ENCODE measurements at places on chromosomes 2 and 18.

DNA sequence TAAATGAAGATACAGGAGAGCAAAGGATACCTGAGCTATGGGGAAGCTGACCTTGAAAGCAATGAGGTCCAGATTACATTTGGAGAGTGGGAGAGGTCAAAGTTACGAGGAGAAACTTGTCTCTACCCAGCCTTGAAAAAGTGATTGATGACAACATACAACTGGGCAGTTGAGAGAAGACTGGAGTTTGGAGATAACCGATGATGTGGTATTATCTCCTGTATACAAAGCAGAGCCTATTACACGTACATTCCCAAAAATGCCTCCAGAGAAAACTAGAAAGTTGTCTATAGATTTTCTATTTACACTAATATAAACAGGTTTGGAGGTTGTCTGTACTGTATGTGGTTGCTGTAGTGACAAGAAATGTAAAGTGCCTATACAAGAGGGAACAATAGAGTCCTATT, 28.3 kb downstream of the ARL5A start:
- DNase-seq, result no peak

- DNase-seq, result peak; percentile 12
These were observed 35.1 kb downstream of the TANC1 start for GRCh38 chr2:159003555-159003954.

DNA sequence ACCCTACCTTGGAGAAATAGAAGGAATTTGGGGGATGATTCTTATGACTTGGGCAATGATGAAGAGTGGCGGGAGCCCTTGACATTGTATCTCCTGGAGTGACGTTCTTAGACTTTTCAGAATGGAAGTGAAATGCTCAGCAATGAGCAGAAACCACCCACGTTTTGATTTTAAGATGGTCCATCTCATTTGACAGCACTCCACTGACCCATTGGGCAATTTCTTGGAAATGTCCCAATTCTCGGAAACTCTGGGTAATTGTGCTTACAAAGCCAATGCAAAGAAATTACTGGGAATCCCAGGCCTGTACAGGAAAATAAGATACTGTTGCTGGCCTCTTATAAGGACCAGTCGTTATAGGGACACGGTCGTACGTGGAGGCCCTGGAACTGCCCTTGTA, 170.0 kb upstream of the COPS8 start:
- DNase-seq, result no peak

DNA sequence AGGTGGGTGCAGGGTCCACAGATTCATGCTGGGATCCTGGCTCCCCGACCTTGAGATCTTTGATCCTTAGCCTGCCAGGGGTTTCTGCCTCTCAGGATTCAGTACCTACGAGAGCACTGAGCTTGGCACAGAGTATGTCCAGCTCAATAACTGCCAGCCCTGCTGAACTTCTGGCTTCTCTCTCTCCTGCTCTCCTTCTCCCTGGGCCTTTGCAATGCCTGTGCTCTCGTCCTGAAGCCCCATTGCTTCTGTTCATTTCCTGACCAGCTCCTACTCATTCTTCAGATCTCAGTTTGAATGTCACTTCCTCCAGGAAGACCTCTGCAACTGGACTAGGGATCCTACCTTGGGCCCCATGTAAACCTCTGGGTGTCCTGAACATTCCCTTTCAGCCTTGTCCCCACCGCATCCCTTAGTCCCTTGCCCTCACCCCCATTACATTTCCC, 113.8 kb upstream of the HAAO start:
- DNase-seq, result no peak

GRCh38 chr18:75178376-75178775, 30.6 kb downstream of the PTGR3 start:
- no peak for DNase-seq

DNA sequence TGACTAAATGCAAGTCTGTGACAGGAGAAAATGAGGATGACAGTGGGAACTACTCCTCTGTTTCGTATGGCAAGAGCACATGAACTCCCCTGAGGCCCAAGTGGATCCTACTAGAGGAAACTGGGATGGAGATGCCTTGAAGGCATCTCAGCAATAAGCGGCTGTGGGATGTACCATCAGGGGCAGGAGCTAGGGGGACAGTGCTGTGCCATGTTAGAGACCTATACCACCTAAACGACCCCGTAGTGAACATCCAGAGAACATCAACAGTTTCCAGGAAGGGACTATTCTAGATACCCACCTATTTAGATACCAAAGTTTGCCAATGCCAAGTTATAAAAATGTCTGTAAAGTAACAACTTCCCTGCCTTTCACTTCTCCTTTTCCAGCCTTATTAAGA, 860.8 kb upstream of the ACVR2A start:
- DNase-seq, result no peak

DNA sequence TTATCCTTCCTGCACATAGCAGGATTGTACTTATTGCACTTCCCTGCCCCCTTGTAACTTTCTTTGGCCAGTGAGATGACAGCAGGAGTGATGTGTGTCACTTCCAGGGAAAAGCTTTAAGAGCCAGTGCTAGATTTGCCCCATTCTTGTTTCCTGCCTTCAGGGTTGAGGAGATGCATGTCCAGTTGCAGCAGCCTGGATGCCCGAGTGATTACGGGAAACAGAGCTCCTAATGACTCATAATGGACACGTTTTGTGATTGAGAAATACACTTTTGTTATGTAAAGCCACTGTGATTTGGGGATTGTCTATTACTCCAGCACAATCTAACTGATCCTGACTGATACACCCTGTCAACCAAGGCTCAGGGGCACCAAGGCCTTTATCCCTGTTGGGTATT, 5.0 kb upstream of the TET3 start:
- no peak for DNase-seq

- no peak for DNase-seq
These were observed 528.8 kb downstream of the CPS1 start for GRCh38 chr2:211085056-211085680.

DNA sequence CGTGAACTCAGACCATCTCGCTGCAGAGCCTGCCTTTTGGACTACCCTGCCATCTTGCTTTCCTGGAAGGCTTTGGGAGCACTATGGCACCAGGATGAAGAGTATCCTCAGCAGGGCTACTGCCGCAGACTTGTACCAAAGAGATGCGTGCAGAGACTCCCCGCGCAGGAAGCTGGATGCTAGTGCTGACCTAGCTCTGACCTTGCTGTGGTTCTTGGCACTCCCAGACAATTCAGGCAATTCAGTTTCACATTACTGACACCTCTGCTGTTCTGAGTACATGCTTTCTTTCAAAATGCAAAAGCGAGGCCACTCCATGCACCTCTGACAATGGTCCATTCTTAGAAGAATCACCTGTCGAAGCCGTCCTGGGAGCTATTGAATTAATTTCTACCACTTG, 251.5 kb upstream of the MEX3C start:
- DNase-seq, result no peak

DNA sequence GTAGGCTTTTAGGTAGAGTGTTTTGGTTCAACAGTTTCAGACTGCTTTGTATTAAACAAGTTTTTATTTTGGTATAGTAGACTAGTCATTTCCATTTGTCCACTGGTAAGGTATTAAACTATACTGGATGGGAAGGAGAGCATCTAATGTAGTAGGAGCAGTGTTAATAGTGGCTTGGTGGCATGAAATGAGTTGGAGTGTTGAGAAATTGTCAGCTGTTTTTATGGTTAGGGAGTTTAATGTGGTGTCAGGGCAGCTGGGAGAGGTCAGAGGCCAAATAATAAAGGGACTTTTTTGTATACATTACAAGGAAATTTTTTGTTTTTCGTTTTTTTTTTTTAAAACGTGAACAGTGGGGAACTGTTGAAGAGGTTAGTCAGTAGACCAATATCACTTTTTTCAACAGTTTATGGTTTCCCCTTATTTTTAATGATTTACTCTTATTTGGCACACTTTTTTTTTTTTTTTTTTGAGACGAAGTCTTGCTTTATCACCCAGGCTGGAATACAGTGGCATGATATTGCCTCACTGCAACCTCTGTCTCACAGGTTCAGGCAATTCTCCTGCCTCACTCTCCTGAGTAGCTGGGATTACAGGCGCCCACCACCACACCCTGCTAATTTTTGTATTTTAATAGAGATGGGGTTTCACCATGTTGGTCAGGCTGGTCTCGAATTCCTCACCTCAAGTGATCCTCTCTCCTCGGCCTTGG, 21.2 kb downstream of the ACTR3 start:
- no peak for DNase-seq

- no peak for DNase-seq
These were observed 123.3 kb upstream of the KYNU start for GRCh38 chr2:142754182-142754581.

DNA sequence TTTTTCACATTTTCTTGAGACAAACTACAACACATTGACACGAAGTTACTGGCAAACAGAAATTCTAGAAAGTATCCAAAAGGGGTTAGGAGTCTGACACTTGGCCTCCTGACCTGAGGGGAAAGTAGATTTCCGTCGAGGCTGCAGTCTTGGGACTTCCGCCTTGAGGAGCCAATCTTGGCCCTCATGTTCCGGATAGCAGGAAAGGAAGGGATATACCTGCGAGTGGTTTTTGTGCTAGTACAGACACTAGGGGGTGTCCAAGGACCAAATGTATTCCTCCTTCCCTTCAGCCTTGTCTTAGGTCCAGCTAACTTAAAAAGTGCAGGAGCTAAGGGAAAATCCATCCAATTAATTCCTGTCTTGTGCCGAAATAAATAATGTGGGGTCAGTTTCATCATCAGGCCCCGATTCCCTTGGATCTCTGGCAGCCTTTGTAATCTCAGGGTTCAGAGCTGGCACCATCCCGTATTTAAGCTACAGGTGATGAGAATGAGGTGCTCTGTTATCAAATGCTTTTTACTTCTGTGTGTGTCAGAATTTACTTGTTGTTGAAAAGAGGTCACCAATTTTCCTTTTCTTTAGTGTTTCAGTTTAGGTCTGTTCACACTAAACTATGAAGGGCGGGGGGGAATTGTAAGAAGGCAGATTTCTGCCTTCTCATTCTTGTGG, 330.2 kb upstream of the FANCL start:
- peak; percentile 16 for DNase-seq

- DNase-seq, result no peak
These were observed 448 bp downstream of the IMPA2 start for GRCh38 chr18:11981543-11982366.

DNA sequence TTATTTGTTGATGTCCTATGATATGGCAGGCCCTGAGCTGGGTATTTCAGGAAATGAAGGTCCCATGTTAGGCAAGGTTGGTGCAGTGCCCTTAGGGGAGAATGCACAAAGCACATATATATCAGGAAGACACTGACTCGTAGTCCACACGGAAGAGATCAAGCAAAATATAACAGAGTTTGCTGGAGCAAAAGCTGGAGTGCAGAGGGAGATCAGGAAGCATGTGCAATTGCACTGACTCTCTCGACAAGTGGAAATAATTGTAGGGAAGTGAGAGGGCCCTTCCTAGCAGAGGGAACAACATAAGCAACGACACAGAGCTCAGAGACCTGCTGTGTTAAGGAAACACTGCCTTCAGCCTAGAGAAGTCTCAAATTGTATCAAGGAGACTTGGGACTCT, 4.2 kb downstream of the ZNF385B start:
- no peak for DNase-seq

DNA sequence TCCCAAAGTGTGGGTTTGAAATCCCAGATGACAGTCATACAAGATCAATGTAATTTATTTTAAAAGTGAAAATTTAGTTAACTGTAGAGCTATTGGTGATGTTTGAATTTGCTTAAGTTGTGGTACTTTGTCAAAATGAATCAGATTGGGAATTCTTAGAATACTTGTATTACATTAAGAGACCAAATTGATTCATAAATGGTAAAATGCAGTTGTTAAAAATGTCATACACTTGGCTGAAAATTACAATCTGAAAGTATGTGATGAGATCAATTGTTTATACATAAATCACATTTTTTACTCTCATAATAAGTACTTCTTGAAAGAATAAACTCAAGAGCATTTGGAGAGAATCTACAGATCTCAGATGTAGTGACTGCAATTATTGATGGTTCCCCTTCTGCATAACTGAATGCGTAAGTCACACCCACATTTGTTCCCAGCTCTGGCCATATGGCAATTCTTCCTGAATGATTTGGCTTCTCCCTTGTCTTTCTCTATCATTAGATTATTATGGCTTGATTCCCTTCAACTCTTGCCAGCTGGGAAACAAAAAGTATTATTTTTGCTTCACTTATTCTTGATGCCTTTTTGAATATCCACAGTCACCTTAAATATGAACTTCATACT, 558.5 kb downstream of the CPS1 start:
- DNase-seq, result no peak

GRCh38 chr2:183243758-183244157, 119.5 kb downstream of the NUP35 start:
- DNase-seq, result no peak

DNA sequence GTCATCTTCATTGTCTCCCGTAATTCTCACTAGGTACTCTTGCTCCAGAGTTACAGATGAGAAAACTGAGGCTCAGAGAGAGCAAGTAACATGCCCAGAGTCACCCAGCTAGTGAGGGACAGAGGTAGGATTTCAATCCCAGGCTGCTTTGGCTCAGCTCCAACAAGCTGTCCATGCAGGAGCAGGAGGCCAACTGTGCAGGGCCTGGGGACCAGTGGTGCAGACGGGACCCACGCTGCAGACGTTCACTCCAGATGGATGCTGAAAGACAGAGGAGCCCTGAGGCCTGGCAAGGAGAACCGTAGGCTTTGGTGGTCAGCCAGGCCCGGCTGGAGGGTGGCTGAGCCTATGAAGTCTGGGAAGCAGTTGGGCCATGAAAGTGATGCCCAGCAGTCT, 102.6 kb downstream of the MCFD2 start:
- DNase-seq, result no peak

DNA sequence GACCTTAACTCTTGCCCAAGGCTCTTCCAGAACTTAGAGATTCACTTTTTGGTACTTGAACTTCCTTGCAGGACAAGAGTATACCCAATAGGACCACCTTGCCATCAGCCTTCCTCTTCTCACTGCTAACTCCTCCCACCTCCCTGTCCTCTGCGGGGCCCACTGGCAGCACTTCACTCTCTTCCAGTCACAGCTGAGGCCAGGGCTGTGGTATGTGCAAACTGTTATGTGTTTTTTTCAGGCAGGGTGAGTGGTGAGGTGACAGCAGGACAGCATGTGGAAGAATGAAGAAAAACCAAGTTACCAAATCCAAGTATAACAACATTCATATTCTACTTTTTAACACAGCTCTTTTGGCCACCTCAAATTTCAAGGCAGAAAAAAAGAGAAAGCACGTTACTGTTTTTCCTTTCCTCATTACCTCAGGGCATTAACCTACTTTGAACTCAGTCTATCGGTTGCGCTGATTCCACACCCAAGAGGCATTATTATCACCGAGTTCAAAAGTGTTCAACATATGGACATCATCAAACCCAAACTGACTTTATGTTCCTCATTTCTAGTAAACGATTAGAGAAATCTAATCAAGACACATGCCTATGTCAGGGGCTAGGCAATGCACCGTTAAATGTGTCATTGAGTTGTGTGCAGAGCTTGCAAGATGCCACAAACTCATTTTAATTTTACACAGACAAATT, 605.2 kb upstream of the SYT4 start:
- DNase-seq, result no peak
